Globus pallidus (tissue), 1 donor: ENCODE measurements at places on chromosomes 6 and 20.

DNA sequence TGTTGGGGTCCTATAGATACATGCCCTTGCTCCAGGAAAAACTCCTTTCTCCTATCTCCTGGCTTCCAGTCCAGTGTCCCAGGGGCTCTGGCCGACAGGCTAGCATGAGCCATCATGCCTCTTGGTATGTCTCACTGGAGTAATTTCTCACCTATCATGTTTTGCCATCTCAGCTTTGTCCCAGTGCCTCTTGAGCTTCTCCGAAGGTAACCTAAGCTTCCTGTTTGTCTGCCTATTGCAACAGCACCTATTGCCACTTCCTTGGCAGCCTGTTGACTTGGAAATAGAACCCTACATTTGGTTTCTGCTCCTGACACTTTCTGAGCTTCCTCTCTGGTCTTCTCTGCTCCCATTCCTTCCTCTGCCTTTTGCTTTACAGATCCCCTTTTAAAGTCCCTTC is 197.7 kb downstream of the KCNQ5 start:
- DNase-seq: no peak

DNA sequence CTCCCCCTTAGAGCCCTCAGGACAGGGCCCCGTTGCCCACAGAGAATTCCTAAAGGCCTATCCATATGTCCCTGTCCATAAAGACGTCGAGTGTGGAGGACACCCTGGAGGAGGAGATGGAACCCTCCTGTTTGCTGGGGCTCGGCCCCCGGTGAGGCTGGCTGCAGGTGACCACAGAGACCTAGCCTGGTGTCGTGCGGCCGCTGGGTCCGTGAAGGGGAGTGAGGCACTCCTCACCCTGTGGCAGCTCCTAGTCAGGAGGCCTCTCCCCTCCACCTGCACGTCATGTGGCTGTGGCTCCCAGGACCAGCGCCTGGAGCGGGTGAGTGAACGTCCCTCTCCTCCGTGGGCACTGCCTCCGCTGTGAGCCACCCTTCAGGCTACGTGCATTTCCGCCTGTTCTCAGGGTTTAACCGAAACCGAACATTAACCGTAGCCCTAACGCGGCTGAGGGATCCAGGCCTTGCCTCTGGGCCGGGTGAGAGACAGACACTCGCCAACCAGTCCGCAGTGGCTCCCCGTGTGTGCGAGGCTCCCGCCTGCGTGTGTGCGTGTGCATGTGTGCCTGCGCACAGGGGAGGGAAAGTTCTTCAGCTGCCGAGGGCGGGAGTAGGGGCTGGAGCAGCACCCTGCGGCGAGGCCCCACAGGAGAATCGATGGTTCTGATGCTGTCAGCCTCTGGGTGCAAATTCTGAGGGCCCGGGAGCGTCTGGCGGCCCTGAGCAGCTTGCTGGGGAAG is 5.9 kb upstream of the TCEA2 start:
- DNase-seq: no peak

DNA sequence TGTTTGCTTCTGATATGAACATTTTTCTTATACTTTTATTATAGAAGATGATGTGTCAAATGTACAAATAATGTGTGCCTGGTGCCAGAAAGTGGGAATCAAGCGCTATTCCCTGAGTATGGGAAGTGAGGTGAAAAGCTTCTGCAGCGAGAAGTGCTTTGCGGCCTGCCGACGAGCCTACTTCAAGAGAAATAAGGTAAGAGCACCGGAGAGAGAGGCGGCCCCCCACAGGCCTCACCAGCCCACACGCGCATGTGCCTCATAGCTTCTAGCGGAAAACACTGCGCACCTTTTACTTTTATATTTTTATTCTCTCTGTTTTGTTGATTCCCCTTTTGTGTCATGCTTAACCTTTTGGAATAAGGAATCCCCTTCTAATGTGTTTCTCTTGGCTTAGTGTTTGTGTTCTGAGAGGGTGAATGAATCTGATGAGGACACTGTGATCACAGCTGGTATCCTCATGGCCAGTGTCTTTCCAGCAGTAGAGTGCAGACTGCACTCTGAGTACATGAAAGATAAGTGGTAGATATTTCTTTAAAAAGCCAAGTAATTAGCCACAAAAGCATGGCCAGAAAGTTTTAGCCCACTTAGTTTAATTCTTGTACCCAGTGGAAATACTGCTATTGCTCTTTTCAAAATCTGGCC is 43.6 kb downstream of the SOBP start:
- no peak for DNase-seq

GRCh38 chr6:24924580-24925356 is 11.0 kb downstream of the RIPOR2 start:
- no peak for DNase-seq

GRCh38 chr6:16766043-16766536 is 4.8 kb upstream of the ATXN1 start:
- no peak for DNase-seq

- no peak for DNase-seq
These were observed 11.3 kb downstream of the CARMIL1 start for GRCh38 chr6:25290306-25291060.

GRCh38 chr6:6556738-6557503 is 31.6 kb upstream of the LY86 start:
- no peak for DNase-seq

GRCh38 chr6:11968241-11968806 is 43.8 kb upstream of the HIVEP1 start:
- no peak for DNase-seq

GRCh38 chr6:39077882-39078594 is 29.5 kb downstream of the GLP1R start:
- DNase-seq: no peak

GRCh38 chr6:149218915-149219314 is 98.6 kb upstream of the TAB2 start:
- DNase-seq: no peak
